ENCODE measurements at places on chromosomes 3 and 15. TPM values are rescaled to one million over a fixed set of nuclear protein-coding genes. Genes with fewer than 3 reads are reported as not detected.

The PIF1 gene
- total RNA-seq: not detected

The CRYBG3 gene
- total RNA-seq: 5.1 TPM

The ECT2 gene
- 1.3 TPM for total RNA-seq

The GOLGA6B gene
- total RNA-seq: not detected

- H3K27ac ChIP-seq: no peak overlapping the region
- H3K4me3 ChIP-seq: no peak overlapping the region
- no peaks in the 10 kb centered on the region for H3K36me3 ChIP-seq
- H3K27me3 ChIP-seq: no peaks in the 10 kb centered on the region
Observed at GRCh38 chr3:32495609-32496008, 7.0 kb downstream of the CMTM6 start.

GRCh38 chr3:40713795-40714194 lies 189.0 kb downstream of the ZNF621 start:
- no peaks in the 10 kb centered on the region for H3K4me1 ChIP-seq
- no peak overlapping the region for H3K4me3 ChIP-seq
- no peaks in the 10 kb centered on the region for H3K27me3 ChIP-seq
- no peak overlapping the region for H3K27ac ChIP-seq

DNA sequence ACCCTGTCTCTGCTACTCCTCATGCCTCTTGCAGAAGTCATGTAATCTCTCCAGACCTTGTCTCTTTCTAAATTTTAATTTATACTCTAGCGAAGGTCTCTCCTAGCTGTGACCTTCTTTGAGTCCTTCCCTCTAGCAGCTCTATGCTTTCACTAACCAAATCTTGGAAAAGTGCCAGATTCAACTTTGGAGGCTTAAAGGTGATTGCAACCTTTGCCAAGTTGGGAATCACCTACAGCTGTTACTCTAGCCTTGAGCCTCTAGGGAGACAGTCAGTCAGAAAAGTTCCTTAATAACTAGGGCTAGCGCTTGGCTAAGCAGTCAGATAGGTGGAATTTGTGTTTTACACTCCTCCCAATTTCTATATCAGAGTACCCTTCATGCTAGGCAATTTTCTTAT lies 46.1 kb upstream of the ABI3BP start:
- no peaks in the 10 kb centered on the region for H3K36me3 ChIP-seq
- H3K4me1 ChIP-seq: no peaks in the 10 kb centered on the region
- no peak overlapping the region for H3K4me3 ChIP-seq
- H3K27me3 ChIP-seq: no peaks in the 10 kb centered on the region
- DNase-seq: no peak
- no peak overlapping the region for H3K27ac ChIP-seq

- H3K4me3 ChIP-seq: no peak overlapping the region
- H3K4me1 ChIP-seq: no peaks in the 10 kb centered on the region
- no peak for DNase-seq
- H3K36me3 ChIP-seq: no peaks in the 10 kb centered on the region
Observed at GRCh38 chr3:195076981-195077610, 193.9 kb downstream of the XXYLT1 start.
